GM13977 (cell line): ENCODE measurements at places on chromosomes 4 and X.

- DNase-seq, result no peak
Measured at GRCh38 chr4:101211146-101211553, 136.2 kb downstream of the PPP3CA start.

DNA sequence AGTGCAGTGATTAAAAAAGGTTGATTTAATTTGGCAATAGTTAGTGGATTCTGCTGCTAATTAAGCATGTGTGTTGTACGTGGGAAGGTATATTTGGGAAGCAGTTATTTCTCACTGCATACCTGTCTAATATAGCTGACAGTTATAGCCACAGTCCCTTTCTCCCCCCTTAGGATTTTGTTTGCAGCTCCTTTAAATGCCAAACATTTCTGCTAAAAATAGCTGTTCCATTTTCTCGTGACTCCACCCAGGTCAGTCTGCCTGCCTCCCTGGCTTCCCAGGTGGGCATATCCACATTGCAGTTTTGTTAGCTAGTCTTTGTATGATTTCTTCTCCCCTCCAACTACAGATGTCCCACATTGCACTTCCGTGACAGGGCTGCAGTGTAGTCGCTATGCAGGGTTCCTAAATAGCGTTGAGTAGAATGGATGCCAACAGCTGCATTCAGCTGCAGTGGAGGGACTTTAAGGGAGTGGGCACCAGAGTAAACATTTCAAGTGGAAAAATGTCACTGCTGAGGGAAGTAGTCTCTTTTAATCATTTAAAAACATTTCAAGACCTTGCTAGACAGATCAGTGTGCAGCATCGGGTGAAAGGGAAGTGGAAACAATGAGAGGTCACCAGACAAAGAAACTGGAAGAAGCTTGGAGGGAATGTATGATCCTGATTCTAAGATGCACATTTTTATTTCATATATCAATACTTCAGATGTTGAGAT is 326.3 kb downstream of the RAPGEF2 start:
- DNase-seq, result no peak

DNA sequence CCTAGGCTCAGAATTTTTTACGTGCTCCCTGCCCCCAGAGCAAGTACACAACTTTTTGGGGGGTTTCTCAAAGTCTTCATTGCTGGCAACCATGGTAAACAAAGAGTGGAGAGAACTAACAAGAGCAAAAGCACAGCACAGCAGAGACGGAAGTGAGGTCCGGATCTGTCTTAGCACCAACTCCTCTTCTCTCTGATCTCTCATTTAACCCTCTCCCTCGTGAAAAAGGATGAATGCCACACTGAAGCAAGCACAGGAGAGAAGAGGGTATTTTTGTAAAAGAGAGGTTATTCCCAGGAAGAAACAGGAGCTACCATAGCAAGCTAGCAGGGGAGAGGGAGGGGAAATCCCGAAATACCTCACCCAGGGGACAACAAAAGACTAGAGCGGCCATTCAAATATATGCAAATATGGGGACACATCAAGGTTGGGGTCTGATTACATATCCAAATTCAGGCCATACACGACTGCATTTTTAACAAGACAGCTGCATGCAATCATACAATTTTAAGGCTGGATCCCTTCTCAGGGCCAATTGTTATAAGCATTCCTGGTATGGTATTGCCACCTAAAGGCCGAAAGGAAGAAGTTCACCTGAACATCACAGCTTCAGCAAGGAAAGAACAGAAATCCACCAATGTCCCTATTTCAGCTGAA is 46.6 kb downstream of the CD40LG start:
- DNase-seq, result peak; percentile 51

GRCh38 chr4:140296335-140297220 is 76.9 kb upstream of the SCOC start:
- DNase-seq, result no peak

GRCh38 chr4:125639182-125639621 is 324.4 kb downstream of the FAT4 start:
- no peak for DNase-seq

DNA sequence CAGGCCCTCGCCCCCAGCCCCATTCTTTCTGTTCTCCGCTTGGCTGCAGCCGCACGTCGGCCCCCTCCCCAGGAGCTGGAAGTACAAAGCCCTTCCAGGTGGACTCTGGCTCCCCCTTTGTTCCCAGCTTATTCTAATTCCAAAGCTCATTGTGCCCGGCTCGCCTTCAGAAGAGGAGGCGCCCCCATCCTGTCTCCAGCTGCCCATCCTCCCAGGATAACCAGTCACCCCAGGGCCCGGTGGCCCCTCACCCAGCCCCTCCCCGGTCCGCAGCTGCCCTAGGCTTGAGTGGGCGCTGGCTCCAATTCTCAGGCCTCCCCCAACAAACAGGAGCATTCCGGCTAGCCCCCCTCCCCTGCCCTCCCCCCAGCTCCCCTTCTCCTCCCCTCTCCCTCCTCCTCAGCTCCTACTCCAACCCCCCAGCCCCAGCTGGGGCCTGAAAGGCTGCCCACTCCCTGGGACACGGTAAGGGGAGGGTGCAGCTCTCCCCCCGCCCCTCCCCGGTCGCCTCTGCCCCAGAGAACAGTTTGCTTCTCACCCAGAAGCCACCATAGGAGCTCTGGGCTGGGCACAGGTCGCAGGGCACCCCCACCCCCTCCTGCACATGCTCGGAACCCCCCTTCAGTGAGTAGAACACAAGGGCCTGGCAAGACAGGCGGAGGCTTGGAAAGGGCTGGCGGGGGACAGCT is 3.1 kb upstream of the SLC6A8 start:
- DNase-seq, result no peak

DNA sequence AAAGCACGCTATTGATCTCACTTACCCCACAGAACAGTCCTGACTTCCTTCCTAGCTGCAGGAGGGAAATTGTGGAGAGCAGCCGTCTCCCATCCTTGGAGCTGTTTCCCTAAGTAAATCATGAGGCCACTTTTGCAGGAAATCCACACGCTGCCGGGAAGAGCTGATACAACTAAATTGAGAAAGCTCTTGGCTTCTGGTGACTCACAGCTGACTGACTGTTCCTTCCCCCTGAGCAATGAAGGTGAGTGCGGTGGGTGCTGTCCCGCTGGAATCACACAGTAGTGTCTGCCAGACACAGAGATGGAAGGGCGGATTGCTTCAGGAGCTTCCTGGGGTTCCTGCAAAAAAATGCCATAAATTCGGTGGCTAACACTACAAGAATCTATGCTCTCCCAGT is 268.9 kb downstream of the ASMT start:
- no peak for DNase-seq

DNA sequence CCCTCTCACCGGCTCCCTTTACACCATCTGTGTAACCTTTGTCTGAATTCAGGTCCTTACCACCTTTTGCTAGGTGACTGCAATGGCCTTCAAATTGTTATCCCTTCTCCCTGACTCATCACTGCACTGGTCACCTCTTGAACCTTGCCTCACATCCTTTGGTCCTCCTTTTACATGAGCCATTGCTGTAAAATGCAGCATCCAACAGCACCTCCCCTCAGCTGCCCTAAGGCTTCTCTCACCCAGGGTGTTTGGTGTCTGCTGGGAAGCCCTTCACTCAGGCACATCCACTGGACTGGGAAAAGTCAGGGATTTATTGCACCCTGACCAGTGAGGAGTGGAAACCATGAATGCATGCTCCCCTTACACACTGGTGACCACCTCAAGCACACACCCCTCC is 192.5 kb upstream of the GATB start:
- DNase-seq, result no peak

DNA sequence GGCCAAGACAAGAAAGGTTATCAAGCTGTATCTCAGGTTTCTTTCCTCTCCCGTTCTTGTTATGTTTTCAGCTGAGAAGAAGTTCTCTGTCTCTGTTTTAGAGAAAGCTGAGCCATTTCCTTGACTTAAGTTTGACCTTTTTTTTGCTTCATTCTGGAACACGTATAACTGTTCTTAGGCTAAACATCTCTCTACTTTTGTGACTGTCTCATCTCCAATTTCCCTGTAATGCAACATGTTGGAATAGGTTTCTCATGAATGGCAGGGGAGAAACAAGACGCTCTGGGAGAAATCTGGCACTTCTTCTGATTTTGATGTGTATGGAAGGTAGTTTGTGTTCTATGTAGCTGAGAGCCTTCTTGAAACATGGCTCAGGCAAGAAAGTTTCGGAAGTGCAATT is 36.2 kb upstream of the SFRP2 start:
- no peak for DNase-seq

- DNase-seq, result no peak
Measured at GRCh38 chr4:56655209-56655626, 25.9 kb downstream of the HOPX start.

- DNase-seq, result no peak
Measured at GRCh38 chrX:136207546-136207945, 43.7 kb downstream of the MAP7D3 start.
